ENCODE measurements at places on chromosomes 7 and 10.

DNA sequence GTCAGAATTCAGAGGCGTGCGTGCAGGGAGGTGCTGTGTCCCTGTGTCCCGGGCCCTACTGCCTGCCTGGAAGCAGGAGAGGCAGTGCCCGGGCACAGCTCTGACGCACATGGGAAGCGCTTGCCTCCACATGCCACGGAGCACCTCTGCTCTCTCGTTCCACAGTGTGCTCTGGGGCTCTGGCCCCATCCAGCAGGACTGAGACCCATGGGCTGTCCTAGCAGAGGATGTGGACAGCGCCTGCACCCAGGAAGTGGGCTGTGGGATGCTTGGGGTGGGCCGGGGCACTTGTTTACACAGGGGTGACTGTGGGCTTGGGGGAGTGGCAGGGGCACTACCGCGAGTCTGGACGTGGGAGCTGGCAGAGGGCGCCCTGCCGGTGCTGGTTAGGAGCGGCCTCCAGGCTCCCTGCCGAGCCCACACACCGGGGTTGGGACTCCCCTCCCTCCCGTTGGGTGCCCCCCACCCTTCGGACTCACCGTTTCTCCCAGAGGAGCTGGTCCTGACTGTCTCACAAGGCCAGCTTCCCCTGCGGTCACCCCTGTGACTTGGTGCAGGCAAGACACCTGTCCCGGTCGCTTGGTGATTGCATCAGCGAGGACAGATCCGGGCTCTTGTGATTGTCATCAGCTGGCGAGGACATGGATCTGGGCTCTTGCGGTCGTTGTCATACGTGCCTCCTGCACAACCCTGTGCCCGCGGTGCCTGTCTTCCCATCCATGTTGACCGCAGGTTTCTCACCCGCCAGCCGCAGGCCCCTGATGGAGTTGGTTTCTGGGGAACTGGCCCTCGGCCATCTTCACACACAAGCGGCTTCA, 83.1 kb downstream of the NKX6-2 start:
- DNase-seq: no peak

GRCh38 chr10:91541481-91541880, 91.4 kb downstream of the PPP1R3C start:
- no peak for DNase-seq

DNA sequence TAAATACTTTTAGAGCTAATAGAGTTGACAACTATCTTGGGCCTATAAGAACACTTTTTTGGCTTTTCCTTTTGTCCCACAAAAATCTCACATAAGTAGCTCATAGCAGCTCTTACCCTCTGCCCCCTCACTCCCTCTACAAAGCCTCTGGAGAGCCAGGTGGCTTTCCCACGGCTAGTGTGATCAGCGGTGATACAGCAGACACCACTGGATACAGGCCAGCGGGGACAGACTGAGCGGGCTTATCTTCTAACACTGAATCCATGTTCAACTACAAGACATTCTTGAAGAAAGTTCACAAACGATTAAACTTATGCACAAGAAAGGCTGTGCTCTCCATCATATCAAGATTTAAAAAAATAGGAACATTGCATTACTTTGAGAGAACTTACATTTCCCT, 377.2 kb downstream of the PARD3 start:
- no peak for DNase-seq

DNA sequence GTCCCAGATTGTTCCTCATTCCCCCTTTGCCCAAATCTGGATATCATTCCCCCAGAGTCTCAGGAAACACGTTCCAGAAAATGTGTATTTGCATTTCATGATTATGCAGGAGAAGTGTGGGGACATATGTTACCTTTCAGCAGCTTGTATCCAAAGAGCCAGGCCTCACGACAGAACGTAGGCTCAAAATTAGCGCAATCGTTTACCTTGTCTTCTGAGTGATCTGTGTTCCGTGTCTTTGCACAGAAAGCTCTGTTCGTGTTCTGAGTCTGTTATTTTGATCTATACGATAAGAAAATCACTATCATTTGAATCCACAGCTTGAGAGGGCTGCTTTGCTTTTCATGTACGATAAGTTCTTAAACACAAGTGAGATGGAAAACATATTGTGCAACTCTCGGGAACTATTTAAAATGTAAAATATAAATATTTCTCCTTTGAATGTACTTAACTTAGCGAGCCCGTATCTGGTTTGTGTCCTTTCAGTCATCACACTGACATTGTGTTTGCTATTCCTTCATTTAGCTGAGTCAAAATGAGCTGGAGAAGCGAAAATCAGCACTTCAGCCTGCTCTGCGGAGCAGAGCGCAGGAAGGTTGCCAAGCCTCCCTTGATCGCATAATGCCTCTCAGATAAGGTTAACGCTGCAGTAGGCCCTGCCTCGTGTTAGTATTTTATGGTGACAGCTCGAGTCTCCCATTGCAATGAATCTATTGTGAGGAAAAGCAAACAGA, 80.2 kb upstream of the CACNB2 start:
- DNase-seq: no peak

- no peak for DNase-seq
Observed at GRCh38 chr7:92034116-92034515, 93.5 kb downstream of the AKAP9 start.

- DNase-seq: no peak
Observed at GRCh38 chr10:37865264-37865663, 7.9 kb upstream of the ZNF248 start.

DNA sequence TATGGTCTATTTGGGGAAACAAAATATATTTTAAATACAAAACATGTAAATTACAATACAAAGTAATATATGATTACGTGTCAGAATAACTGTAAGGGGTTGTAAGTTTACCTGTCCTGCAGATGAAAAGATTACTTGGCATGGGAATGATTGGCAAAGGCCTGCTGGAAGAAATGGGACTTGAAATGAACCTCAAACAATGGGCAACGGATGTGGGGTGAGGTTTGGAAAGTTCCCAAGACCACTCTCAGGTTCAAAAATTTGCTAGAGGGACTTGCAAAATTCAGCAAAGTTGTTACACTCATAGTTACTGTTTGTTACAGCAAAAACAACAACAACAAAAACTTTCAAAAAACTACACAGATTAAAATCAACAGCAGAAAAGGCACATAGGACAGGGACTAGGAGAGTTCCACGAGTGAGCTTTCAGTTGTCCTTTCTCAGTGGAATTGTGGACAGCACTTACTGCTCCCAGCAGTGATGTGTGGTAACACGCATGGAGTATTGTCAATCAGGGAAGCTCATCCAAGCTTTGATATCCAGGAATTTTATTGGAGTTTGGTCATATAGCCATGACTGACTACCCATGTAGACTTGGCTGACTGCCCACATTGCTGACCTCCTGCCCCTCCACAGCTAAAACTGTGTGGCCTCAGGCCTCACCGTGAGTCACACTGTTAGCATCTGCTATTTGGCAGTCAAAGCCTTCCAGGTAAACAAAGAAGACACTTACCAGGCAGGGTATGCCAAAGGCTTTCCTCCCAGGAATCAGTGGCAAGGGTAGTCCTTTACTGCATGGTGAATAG, 43.8 kb downstream of the EXOC6 start:
- DNase-seq: no peak

DNA sequence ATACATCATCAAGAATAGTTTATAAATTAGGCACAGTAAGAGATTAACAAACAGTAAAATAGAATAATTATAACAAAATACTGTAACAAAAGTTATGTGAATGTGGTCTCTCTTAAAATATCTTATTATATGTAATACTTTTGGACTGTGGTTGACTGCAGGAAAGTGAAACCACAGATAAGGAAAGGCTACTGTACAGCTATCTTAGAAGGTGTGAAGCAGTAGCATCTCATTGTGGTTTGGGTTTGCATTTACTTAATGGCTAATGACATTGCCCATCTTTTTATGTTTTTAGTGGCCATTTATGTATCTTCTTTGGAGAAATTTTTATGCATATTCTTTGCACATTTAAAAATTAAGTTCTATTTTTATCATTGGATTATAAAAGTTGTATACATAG, 296.4 kb upstream of the MAGI2 start:
- no peak for DNase-seq

GRCh38 chr7:141533149-141533949, 17.9 kb upstream of the AGK start:
- DNase-seq: peak; percentile 60

DNA sequence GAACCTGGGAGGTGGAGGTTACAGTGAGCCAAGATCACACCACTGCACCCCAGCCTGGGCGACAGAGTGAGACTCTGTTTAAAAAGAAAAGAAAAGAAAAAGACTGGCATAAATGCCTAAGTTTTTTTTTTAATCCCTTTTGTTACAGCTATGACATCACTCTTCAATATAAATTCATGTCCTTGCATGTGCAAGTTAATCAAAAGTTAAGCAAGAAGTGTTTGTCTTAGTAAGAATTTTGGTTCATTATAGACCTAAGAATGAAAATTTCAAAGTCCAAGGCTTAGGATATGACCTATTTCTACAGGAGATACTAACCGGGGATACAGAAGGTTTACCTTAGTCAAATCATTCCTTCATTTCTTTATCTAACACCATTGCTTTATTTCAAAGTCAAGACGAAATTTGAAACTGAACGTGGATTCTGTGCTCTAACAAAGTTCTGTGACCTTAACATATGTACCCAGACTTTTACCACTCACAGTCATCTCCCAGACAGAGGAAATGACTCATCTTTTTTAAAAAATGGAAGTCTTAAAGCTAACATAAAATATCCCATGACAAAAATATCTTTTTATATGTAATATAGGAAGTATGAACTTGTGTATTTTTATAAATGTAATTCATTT, 29.3 kb upstream of the ITGB8 start:
- no peak for DNase-seq

DNA sequence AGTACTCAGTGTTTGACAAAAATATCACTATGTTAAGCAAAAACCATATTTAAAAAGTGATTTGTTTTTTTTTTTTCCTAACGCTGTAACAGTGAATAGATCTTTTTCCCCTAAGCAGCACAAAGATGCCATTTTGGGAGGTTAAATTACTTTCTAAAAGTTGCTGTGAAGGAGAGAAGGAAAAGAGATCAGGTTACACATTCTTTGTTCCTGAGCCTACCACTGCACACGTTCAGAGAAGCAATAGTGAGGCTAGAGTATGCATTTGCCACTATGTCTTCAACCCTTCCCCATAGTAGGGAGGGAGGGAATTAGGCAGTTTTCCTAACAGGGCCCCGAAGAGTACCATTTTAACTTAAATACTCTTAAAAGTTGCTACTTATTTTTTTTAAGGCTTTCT, 38.9 kb downstream of the BMPR1A start:
- DNase-seq: no peak

DNA sequence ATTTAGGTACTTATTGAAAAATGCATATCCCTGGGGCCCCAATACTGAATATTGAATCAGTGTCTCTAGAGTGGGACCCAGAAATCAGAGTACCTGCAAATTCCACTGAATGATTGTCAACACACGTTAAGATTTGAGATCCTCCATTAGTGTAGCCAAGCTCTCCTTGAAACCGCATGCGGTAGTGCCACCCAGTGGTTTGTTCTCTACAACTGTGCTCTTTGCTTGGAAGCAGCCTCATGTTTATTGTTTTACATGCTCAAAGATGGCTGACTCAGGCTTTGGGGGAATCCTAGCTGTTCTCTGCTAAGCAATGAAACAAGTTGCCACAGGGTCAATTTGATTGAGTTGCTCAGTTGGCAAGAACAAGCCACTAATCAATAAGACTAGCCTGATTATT, 340.2 kb upstream of the CELF2 start:
- peak; percentile 1 for DNase-seq

GRCh38 chr7:44466300-44467216, 23.9 kb downstream of the NUDCD3 start:
- no peak for DNase-seq

DNA sequence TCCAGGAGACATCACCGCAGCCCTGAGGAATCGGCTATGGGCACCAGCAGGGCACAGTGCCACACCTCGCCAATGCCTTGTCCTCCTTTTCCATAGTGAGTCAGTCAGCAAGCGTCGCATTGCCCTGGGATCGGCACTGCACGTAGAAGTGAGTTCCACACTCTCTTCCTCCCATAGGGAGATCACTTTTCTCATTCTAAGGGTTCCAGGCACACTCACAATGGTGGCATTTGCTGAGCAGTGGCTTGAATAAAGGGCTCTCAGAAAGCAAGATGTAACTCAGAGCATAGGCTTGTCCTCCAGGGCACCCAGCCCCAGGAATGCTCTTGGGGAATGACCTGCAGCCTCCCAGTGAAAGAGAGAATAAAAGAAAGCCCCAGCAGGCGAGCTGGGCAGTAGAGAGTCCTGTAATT, 1.1 kb upstream of the VIM start:
- DNase-seq: no peak

Measured in T-cell (primary cell).